ENCODE measurements at places on chromosomes 2 and 18.

GRCh38 chr2:104969564-104969963 lies 68.3 kb upstream of the MRPS9 start:
- DNase-seq = no peak

GRCh38 chr2:232955856-232956255 lies 57.2 kb downstream of the NGEF start:
- DNase-seq = no peak

GRCh38 chr2:148968776-148969319 lies 69.7 kb upstream of the LYPD6B start:
- DNase-seq = no peak

- DNase-seq = peak; percentile 6
Observed at GRCh38 chr2:169895294-169895985, 68.2 kb downstream of the UBR3 start.

DNA sequence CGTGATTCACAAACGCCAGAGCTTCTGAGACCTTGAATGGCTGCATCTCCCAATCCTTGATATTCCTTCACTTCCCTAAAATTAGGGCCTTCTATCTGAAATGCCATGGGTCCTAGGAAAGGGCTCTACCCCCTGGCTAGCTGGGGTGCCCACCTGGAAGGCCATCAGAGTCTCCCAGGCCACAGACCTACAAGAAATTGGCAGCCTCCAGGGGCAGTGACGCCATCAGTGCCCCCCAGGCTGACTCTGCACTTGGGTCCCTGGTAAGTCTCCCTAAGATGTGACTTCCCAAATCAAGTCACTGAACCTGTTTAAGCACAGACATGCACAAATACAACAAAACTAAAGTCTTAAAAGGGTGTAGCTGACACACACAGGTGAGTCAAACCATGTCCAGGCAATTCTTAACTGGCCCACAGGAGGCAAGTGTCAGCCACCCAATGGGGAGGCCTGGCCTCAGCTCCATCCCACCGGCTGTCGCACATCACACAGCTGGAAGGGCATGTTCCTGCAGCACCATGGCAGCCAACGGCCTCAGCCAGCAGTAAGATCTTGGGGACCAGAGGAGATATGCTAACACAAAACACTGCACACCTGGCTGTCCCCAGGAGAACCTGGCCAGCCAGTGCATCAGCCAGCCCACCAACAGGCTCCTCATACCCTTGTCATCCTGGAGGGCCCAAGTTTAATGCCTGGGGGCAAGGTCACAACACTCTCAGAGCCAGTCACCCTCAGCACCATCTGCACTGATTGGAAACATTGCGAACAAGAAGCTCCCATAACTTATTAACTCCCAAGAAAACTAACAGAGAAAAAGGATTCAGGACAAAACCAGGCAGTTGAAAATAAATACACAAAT lies 5.2 kb downstream of the PARD6G start:
- no peak for DNase-seq

GRCh38 chr2:105803337-105803736 lies 58.6 kb downstream of the NCK2 start:
- no peak for DNase-seq

DNA sequence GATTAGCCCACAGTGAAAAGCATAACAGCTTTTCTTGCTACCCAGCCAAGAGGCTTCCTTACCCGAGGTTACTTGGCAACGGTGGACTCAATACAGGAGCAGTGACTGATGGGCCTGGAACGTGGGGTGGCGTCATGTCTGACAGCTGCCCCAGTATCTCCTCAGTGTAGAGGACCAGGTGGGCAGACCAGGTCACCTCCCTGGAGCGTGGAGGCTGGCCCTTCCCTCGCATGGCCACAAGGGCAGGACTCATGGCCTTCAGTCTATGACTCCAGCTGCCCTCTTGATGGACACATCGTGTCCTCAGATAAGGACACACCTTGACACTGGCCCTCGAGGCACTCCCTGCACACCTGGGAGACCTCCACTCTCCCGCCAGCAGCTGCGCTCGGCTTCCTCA lies 6.4 kb downstream of the ASPRV1 start:
- DNase-seq = no peak

DNA sequence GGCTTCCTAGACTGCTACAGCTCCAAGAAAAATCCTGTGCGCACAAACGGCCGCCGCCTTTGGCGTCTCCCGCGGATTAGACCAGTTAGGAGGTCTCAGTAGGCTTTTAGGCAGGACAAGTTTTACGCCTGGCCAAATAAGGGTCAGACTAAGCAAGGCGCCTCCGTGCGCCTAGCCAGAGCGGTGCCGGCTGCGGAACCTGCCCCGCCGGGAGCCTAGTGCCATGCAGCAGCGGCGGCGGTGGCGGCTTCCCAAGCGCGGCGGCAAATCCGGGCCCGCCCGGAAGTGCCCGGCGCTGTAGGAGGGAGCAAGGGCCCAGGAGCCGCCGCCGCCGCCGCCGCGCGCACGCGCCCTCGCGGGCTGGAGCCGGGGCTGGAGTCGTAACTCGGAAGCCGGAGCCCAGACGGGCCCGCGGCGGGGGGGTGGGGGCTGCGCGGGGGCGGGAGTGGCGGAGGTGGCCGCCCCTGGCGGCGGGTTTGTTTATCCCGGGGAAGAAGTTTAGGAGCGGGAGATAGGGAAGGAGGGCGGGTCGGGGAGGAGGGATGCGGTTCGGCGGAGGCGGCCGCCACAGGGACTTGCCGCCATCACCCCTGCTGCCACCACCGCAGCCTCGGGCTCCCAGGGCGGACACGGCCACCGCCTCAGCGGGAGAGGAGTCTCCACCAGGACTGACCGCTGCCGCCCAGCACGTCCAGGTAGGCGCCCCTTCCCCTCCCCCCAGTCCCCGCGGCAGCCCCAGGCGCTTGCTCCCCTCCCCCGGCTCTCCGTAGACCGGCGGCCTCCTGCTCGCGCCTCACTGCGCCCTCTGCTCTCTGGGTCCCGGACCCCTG lies at the start of gene SPOPL:
SPOPL (plus strand) TSS at position 346 of the 830 bp plus-strand sequence. CDS start 48,447 bp downstream, outside the sequence.
- peak; percentile 98 for DNase-seq

GRCh38 chr2:45329045-45329677 lies 281.9 kb downstream of the SRBD1 start:
- peak; percentile 60 for DNase-seq

DNA sequence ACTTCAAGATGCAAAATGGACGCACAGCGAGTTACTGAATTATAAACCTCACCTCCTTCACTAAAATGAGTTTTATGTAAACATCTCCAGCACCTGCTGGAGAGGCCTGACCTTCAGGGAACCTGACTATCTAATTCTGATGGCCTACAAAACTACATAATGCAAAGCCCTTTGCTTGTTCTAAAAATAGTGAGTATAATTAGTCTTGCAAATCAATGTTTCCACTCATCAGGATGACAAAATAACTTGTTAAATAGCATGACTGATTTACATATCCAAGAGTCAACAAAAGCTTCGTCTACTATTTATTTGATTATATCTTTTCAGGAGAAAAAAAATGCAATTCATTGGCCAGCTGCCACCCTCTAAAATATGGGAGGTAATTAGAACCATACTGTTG lies 326.3 kb upstream of the MC4R start:
- DNase-seq = no peak

DNA sequence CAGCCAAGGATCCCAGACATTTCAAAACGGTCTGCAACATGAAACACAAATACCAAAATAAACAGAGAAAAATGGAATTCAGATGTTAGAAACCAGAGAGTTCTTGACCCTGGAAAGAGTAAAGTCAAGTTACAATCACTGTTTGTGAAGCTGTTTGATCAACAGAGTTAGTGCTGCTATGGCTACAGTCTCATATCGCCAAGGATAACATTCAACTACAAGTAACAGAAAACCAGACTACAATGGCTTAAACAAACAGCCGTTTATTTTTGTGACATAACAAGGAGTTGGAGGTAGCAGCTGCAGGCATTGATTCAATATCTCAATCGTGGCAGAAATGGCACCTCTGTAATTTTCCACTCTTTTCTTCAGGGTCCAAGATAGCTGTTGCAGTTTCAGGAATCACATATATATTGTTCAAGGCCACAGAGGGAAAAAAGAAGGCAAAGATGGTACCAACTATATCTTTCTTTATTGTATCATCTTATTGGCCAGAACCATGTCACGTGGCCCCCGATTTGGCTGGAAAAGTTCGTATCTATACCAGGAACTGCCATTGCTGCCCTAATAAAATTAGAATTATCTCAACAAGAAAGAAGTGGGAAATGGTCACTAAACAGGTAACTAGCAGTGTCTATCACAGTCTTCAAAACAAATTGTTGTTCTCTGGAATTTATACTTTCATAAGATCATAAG lies 17.7 kb upstream of the HNRNPLL start:
- DNase-seq = no peak

DNA sequence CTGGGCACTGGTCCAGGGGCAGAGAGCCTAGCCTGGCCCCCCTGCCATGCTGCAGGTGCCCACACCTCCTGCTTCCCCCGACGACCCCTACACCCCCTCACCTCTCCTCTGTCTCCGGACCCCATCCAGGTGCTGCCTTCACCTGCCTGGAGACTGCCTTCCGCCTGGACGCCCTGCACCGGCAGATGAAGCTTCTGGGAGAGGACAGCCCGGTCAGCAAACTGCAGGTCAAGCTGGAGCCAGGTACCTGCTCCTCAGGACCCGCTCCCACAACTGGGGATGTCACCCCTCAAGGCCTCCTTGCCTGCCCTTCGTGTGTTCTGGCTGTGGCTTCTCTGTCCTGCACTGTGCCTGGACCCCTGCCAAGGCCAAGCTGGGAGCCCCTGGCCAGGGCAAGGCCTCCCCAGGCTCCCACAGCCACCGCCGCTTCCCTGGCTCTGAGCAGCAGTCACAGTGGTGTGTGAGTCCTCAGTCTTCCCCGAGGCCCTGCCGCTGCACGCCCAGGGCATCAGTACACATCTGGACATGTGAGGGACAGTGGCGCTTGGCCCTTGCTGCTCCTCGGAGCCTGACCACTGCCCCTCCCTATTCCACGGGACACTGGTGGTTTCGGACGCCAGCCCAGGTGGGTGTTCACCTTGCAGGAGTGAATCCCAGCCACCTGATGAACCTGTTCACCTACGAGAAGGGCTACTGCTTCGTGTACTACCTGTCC lies 6.3 kb downstream of the RNPEPL1 start:
- DNase-seq = no peak

Data from AG08395 (cell line).